ENCODE measurements at places on chromosomes 12 and 14. TPM values are rescaled to one million over a fixed set of nuclear protein-coding genes. Genes with fewer than 3 reads are reported as not detected.
A peak's percentile ranks its signal among the peaks of the same experiment; 100 is the strongest.

DNA sequence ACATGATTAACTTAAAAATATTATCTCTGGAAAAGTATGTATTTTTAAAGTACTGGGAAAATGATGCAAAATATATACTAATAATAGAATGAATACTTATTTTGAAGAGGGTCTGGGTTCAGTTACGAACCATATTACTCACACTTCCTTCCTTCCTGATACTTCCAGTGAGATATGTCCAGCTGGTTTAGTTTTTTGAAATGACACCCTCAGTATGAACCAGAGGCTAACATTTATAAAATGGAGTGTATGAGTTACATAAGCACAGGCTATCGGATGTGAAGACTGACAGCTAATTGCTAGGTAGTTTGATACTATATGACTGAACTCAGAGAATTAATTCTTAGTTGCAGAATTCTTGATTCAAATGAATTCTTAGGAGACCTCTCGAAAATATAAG, 122.9 kb downstream of the OTOGL start:
- no peak overlapping the region for H3K27ac ChIP-seq
- H3K4me3 ChIP-seq = no peak overlapping the region
- H3K4me1 ChIP-seq = no peaks in the 10 kb centered on the region
- no peak for DNase-seq
- H3K36me3 ChIP-seq = no peaks in the 10 kb centered on the region

GRCh38 chr12:73506611-73507010, 1031.0 kb upstream of the ATXN7L3B start:
- no peaks in the 10 kb centered on the region for H3K27me3 ChIP-seq
- H3K27ac ChIP-seq = no peak overlapping the region
- H3K4me1 ChIP-seq = no peaks in the 10 kb centered on the region
- no peak overlapping the region for H3K4me3 ChIP-seq

- H3K36me3 ChIP-seq = no peaks in the 10 kb centered on the region
- H3K4me1 ChIP-seq = no peaks in the 10 kb centered on the region
- H3K27me3 ChIP-seq = peaks cover 55% of the 10 kb centered on the region
- no peak overlapping the region for H3K4me3 ChIP-seq
- no peak overlapping the region for H3K27ac ChIP-seq
Observed at GRCh38 chr12:52295663-52296062, 4.3 kb upstream of the KRT81 start.

HCAR3 gene
- total RNA-seq = 0.46 TPM

DNA sequence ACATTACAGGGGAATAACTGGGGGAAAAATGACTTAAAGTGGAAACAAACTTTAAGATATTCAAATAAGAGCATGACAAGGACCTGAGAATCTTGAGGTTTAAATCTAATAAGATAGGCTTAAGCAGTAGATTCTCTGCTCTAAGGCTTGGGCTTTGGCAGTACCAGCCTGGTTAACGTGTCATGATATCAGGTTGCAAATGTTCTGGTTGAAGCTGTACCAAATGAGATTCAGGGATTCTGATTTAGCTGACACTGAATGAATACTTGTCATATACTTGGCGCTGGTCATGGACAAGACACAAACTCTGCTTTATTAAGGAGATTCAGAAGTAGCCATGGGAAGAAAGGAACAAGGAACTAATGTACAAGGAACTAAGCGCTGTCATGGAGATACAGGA, 6.1 kb downstream of the TCP11L2 start:
- no peak overlapping the region for H3K4me3 ChIP-seq
- no peaks in the 10 kb centered on the region for H3K36me3 ChIP-seq
- peaks cover 21% of the 10 kb centered on the region for H3K4me1 ChIP-seq

CIROP gene
- not detected for total RNA-seq

DNA sequence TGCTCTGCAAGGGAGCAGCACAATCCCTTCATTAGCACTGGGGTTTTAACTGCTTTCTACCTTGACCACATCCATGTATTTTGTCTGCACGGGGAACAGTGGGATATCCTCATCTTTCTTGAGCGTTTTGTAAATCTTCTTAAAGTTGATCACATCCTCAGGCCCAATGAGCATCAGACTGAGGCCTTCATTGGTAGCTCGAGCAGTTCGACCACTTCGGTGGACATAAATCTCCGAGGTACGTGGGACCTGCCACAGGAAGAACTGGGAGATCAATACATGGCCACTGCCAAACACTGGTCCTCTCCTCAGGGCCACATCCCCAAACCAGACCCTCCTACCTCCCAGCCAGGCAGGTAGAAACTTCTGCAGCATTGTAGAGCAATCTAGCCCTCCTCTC, 26.1 kb downstream of the DDX24 start:
- peaks cover 91% of the 10 kb centered on the region for H3K36me3 ChIP-seq
- H3K27ac ChIP-seq = no peak overlapping the region
- H3K4me3 ChIP-seq = no peak overlapping the region
- H3K4me1 ChIP-seq = peaks cover 53% of the 10 kb centered on the region

DNA sequence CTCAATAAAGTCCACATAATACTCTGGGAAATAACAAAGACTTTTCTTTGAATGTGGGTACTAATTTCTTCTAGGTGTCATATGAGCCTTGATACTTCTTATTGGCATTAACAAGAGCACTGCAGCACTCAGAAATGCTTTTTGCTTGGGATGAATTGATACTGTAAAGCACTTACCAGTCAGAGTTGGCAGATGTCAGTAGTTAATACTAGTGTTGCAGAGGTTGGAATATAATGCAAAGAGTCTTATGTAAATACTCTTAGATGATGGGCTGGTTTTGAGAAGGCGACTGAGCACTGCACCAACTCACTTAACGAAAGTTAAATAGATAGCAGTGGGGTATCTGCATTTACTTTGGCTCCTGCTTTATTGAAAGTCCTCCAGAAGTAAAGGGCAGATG, 25.6 kb upstream of the MBIP start:
- DNase-seq = no peak
- no peak overlapping the region for H3K4me3 ChIP-seq
- no peaks in the 10 kb centered on the region for H3K36me3 ChIP-seq
- peaks cover 10% of the 10 kb centered on the region for H3K27me3 ChIP-seq

LRRC10 gene
- not detected for total RNA-seq

DNA sequence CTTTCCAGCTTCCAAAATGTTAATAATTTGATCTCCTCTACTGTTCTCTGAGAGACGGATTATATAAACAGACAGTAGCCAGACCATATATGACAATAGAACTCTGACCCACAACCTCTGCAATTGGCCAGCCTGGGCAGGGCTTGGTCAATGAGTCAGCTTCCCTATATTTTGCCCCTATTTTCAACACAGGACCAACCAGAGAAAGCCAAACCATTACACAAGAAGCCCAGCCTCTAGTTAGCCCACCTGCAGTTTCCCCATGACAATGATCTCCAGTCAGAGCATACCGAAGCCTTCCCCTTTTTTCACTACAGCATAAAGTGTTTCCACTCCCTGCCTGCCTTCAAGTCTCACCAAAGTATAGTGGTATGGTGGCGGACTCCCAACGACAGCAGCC, 7.6 kb upstream of the EXD2 start:
- no peaks in the 10 kb centered on the region for H3K36me3 ChIP-seq
- no peak overlapping the region for H3K4me3 ChIP-seq
- no peak overlapping the region for H3K27ac ChIP-seq
- no peak for DNase-seq
- no peaks in the 10 kb centered on the region for H3K4me1 ChIP-seq

BIN2 gene
- 45.8 TPM for total RNA-seq

- H3K4me1 ChIP-seq = peaks cover 80% of the 10 kb centered on the region
- H3K27ac ChIP-seq = peak overlapping the region; percentile 99
- peak overlapping the region; percentile 85 for H3K4me3 ChIP-seq
- no peaks in the 10 kb centered on the region for H3K27me3 ChIP-seq
- DNase-seq = peak; percentile 77
Observed at GRCh38 chr14:100065942-100066574, 836 bp downstream of the EVL start.

GRCh38 chr12:56718149-56718548, 7.0 kb downstream of the NACA start:
- peaks cover 56% of the 10 kb centered on the region for H3K4me1 ChIP-seq
- no peak overlapping the region for H3K27ac ChIP-seq
- peaks cover 86% of the 10 kb centered on the region for H3K36me3 ChIP-seq
- no peak for DNase-seq

MORN3 gene
- 0.34 TPM for total RNA-seq

DNA sequence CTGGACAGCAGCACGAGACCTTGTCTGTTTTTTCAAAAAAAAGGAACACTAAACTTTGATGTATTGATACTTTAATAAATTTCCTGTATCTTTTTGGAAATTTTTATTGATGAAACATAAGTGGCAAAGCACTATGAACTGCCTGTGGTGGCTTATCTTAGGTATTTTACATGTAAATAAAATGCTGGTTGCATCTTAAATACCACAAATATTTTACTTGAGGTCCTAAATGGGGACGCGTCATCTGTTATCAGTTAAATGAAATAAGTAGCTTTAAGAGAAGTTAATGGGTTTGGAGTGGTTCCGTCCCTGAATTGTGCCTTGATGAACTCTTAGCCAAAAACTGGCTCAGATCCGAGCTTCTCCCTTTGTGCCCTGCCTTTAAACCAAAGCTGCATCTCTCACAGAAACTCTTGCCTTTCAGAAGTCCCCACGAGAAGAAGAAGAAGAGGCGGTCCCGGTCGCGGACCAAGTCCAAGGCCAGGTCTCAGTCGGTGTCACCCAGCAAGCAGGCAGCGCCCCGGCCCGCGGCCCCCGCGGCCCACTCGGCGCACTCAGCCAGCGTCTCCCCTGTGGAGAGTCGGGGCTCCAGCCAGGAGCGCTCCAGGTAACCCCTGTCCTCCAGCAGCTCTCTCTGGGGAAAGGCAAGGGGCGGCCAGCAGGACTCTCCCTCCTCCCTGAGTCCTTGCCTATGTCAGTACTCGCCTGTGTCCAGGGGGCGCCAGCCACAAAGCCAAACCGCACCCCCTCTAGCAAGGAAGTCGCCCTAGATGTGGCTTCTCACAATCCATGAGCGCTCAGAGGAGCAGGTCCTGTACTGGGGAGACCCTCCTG, 31.2 kb upstream of the MMP17 start:
- no peaks in the 10 kb centered on the region for H3K27me3 ChIP-seq
- H3K4me3 ChIP-seq = no peak overlapping the region
- no peak for DNase-seq
- no peak overlapping the region for H3K27ac ChIP-seq
- H3K4me1 ChIP-seq = no peaks in the 10 kb centered on the region

- H3K4me1 ChIP-seq = no peaks in the 10 kb centered on the region
- no peak overlapping the region for H3K4me3 ChIP-seq
- no peak for DNase-seq
- peaks cover 2% of the 10 kb centered on the region for H3K27me3 ChIP-seq
Observed at GRCh38 chr12:5904441-5904840, 40.6 kb downstream of the ANO2 start.

DNA sequence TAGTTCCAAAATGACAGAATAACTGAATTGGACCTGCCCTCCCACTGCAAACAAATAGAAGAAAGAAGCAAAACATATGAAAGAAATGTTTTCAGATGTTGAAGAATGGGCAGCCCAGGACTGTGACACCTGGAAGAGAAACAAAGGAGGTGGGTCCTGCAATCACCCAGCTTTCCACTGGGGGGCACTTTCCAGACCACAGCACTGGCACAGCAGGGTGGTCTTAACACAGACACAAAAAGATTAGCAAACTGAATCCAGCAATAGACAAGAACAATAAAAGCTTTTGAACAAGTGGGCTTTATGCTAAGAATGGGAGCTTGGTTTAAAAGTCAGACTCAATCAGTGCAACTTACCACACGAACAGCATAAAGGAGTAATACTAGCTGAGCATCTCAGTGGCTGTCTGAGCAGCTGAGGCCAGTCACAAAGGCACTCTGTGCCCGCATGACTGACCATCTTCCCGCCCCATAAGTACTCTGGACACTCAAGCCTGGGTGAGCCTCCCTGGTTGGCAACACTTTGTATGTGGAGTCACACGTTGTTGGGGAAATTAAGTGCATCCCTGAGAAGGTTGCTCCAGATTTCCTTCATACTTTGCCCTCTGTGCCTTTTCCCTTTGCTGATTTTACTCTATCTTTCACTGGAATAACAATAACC, 27.7 kb downstream of the JKAMP start:
- DNase-seq = no peak
- H3K27ac ChIP-seq = no peak overlapping the region
- peaks cover 14% of the 10 kb centered on the region for H3K27me3 ChIP-seq
- no peak overlapping the region for H3K4me3 ChIP-seq
- H3K36me3 ChIP-seq = no peaks in the 10 kb centered on the region
- no peaks in the 10 kb centered on the region for H3K4me1 ChIP-seq

STRN3 gene
- total RNA-seq = 26.2 TPM

DNA sequence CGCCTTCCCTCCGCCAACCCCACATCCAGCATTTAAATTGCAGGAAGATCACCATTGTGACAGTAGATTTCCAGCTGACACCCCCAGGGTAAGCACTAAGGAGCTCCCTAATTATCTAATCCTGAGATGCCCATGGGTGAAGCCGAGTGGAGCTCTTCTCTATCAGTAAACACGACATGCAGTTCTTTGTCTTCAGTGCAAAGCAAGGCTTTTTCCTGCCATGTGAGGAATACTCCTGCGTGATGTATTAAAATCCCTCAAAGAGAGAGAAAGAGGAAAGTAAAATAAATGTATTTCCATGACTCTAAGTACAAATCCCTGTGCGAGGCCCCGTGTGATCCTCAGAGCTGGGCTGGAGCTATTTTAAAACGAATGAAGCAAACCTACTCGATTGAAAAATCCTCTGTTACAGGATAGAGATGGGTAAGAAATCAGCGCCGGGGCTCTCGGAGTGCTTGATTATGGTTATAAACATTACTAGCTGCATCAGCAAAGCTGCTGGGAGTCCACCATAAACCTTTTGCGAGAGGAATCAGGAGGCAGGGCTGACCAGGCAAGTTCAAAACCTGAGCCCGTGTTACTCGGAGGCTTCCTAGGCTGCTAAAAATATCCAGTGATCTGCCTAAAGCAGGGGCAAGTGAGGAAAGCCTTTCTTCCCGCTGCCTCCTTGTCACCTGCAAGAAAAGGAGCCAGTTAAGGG, 61.5 kb downstream of the MAP1LC3B2 start:
- no peak overlapping the region for H3K4me3 ChIP-seq
- no peak for DNase-seq
- no peaks in the 10 kb centered on the region for H3K4me1 ChIP-seq
- H3K36me3 ChIP-seq = no peaks in the 10 kb centered on the region

- H3K4me1 ChIP-seq = no peaks in the 10 kb centered on the region
- no peaks in the 10 kb centered on the region for H3K36me3 ChIP-seq
- H3K4me3 ChIP-seq = no peak overlapping the region
- no peak for DNase-seq
Observed at GRCh38 chr12:43480591-43480990, 71.4 kb downstream of the ADAMTS20 start.

BAG5 gene
- 28.2 TPM for total RNA-seq

GRCh38 chr12:105067511-105068031, 16.7 kb downstream of the ALDH1L2 start:
- no peak overlapping the region for H3K27ac ChIP-seq
- H3K36me3 ChIP-seq = no peaks in the 10 kb centered on the region
- H3K4me1 ChIP-seq = no peaks in the 10 kb centered on the region

All from activated T-helper 2 cell treated with anti-CD3 and anti-CD28 coated beads, Interferon-gamma antibody, Interleukin-2, Interleukin-4, amounts not matched to agents 10 μg/mL and 5 μg/mL and 100 μg/mL, durations not matched to agents 14 hours and 24 hours and 36 hours (primary cell).